ENCODE measurements at places on chromosomes 12 and 14.

- DNase-seq, result peak; percentile 81
These were observed 17.0 kb downstream of the SIX1 start for GRCh38 chr14:60632257-60632656.

- DNase-seq, result peak; percentile 81
These were observed 12.2 kb downstream of the AGAP2 start for GRCh38 chr12:57726151-57726883.

DNA sequence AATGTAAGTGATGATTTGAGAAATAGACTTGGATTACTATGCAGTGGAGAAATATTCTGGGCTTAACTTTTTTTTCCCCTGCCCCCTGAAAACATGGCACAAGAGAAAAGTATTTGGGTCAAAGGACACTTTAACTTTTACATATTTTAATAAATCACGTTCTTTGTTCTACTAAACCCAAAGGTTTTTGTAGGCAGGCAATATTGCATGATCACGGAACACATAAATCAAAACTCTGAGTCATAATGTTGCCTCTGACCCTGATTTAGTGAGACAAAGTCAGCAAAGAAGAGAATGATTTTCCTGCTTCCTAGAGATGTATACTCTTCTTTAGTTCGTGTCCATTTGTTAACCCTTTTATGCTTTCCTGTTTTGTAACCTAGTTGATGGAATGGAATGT, 38.0 kb downstream of the ABCD2 start:
- no peak for DNase-seq

- no peak for DNase-seq
These were observed 13.3 kb upstream of the ANAPC5 start for GRCh38 chr12:121365416-121366062.

All from NCI-H2029 (cell line).